MCF 10A (cell line): ENCODE measurements at places on chromosomes 4 and X. TPM values are rescaled to one million over a fixed set of nuclear protein-coding genes. Genes with fewer than 3 reads are reported as not detected.

Gene ANXA10
- total RNA-seq: not detected in 2 replicates

Gene ARMCX4
- not detected in 2 replicates for total RNA-seq

Gene SLC10A6
- total RNA-seq: not detected in 2 replicates

Gene PGAM4
- total RNA-seq: not detected in 2 replicates

DNA sequence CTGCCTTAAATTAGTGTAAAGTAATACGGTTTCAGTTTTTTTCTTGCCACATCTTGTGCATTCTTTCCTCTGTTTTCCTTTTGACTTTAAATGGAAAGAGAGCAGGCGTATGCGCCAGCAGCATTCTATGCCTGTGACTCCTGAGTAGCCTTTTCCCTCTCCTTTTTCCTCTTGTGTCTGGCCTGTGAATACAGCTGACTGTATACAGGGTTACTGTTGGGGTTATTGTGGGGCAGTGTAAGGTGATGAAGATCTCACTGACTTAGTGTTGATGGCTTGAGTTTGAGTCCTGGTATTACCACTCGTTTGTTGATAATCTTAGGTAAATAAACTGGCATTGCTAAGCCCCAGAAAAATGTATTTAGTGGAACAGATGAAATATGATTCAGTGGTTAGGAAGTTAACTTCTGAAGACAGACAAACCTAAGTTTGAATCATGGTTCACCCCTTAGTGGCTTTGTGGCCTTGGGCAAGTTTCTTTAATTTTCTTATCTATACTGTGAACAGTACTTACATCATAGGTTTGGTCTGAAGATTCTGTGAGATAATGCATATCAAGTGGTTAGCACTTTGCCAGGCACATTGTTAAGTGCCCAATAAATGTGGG lies 105.1 kb downstream of the FNIP2 start:
- DNase-seq: peak; percentile 50

- no peak for DNase-seq
Observed at GRCh38 chr4:3044870-3045819, 29.2 kb downstream of the HTT-AS start.

DNA sequence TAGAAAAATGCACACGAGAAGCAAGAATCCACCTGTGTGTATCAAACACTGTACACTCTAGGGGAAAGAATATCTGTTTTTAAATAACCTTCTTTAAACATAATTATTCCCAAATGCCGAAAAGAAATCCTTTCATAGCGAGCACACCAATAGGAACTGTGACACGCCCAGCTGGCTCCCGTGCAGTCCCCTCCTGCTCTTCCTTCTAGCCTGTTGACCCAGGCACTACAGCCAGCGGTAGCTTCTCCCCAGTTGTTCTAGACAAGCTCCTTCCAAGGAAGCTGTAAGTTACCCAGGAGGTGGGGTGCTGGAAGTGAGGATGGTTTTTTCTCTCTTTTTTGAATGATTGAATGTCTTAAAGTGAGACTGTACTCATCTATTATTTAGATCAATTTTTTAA lies 19.5 kb upstream of the NOCT start:
- DNase-seq: no peak

GRCh38 chr4:48654015-48654664 lies 125.9 kb downstream of the FRYL start:
- DNase-seq: no peak

GRCh38 chr4:129863206-129863605 lies 767.3 kb downstream of the C4orf33 start:
- no peak for DNase-seq

DNA sequence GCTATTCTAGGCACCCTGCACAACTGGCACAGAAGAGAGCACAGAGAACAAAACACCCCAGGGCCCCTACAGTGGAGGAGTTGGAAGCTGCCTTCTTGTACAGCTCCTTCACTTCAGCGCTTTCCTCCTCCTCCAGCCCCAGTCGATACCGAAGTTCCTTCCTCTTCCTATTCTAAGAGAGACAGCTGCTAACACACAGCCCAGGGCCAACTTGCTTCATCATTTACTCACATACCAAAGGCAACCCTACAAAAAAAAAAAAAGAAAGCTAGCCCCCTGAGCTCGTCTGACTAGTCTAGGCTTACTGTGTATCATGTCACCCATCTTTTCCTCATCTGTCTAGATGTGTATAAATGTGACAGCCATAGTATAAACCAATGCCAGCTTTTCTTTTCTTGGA lies 64.5 kb downstream of the MID1 start:
- DNase-seq: no peak

DNA sequence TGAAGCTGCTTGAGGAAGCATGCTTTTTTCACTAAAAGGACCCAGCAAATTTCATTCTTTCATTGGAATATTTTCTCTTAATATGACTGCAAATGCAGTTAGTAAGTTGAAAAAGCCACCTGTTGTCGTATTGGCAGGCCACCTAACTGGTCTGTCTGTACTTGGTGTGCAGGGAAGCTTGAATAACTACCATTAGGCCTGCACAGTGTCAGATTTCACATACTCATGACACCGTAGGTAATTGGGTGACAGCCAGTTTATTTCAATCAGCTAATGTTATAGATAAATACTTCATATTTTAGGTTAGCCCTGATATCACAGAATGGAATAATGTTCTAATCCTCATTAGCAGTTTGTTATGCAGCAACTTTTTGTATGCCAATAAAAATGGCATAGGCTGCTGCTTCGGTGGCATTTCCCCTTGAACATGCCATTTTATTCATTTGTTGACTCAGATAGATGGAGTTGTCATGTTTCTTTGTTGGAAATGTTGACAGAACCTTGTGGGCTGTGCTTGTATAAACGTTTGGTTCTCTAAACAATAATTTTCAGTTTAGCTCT lies 173.7 kb downstream of the RPA4 start:
- DNase-seq: no peak

DNA sequence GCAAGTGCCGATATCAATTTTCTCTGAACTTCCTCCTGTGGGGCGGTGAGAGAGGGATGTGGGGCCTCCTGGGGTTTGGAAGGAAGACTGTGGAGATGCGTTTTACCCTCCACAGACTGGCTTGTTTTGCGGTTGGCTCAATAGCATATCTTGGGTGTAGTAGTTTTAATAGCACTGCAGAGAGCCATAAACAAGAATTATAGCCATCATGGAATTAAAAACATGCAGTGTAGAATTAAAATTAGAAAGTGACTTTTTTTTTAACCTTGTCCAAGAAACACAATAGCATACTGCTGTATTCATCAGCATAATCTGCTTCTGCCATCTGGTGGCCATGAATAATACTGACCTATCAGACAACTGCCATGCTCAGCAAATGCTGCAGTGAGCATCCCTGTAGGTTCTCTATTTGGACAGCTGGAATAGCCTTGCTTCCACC lies 47.3 kb upstream of the SCML1 start:
- DNase-seq: peak; percentile 73

DNA sequence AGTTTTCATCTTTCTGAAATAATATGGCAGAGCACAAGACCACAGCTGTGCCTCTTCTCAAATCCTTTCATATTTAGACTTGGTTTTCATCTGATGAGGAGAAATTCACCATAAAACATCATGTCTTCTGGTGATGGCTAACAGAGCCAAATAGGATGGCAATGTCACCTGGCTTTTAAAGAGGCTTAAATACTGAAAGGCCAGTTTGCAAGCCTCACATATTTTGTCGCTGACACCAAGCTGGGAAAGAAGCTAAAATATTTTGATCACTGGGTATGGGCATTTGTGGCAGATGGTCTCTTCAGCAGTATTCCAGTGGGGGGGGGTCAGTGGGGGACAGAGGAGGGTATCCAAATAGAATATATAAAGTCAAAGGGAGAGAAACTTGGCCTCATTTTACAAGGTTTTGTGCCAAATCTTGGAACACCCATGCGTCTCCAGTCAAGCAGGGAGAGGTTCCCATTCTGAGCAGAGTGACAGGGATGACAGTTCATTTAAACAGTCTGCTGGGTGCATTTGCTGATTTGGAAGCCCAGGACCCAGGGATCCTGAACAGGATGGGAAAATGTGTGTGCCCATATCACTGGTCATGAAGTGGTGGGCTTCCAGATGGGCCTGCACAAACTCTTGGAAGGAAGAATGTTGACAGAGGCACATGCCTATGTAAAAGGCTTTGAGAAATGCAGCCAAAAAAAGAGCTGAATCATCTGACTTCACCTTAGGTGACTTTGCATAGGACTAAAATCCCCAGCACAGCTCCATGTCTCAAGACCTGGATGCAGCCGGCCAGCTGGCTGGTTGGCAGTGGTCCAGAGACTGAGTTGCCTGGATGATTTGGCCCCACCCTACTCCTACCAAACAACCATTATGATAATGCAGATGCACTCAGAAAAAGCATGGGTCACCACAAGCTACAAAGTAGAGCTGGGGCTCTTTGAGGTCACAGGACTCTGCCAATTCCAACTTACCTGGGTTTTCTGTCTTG lies 484.4 kb upstream of the NR3C2 start:
- peak; percentile 75 for DNase-seq

DNA sequence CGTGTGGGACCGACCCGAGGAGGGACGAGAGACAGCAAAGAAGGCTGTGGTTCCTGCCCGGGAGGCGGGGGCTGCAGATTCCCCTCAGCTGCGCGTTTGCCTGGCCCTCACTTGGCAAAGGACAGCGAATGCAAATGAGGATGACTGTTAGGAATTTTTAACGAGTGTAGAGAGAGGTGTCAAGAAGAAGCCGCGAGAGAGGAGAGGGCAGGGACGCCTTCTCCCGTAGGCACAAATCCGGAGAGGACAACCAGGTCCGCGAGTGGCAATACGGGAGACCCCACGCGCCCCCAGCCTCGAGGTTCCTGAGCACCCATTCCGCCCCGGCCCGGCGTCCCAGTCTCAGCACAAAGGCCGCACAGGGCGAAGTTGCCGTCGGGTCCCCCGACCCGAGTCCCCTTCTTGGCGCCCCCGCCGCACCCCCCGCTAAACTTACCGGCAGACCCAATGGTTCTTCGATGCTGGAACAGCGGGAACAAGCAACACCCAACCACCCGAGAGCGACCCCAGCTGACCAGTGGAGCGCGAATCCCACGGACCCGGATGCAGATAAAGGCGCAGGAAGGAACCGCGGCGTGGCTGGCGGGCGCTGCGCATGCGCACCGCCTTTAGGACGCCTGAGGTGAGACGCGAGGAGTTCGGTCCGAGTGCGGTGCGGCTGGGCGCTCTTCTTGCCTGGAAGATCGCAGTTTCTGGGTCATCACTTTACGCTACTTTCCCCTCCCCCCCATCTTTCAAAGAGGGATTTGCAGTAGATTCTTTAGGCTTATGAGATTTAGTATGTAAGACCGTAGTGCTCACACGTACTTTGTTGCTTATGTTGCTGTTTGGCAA lies at the start of gene GNPDA2:
Gene GNPDA2, minus strand, starts transcription at position 519 of the 834 bp plus-strand sequence. CDS start 4,349 bp downstream, outside the sequence.
- peak; percentile 84 for DNase-seq

- no peak for DNase-seq
Observed at GRCh38 chrX:25432396-25432795, 416.6 kb upstream of the ARX start.

GRCh38 chr4:164768516-164768915 lies 14.6 kb downstream of the SMIM31 start:
- peak; percentile 13 for DNase-seq

- DNase-seq: no peak
Observed at GRCh38 chr4:79935274-79935673, 137.8 kb downstream of the ANTXR2 start.

GRCh38 chr4:147362938-147363337 lies 118.0 kb upstream of the EDNRA start:
- peak; percentile 67 for DNase-seq

DNA sequence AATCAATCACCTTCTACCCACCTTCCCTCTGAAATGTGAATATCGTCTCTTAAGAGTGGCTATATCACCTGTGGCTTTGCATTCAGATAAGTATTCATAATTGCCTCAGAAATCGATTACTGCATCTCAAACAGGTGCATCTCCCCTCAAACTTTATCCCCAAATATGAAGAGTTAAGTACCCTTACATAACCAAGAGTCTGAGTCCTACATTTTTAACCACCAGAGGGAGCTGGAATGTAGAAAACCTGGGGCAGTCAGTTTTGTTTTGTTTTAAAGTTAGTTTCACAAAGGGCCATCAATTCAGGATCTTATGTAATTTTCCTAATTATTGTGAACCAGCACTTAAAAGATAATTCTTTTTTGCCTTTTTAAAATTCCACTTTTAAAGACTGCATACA lies 5.7 kb downstream of the TCEANC start:
- peak; percentile 79 for DNase-seq

DNA sequence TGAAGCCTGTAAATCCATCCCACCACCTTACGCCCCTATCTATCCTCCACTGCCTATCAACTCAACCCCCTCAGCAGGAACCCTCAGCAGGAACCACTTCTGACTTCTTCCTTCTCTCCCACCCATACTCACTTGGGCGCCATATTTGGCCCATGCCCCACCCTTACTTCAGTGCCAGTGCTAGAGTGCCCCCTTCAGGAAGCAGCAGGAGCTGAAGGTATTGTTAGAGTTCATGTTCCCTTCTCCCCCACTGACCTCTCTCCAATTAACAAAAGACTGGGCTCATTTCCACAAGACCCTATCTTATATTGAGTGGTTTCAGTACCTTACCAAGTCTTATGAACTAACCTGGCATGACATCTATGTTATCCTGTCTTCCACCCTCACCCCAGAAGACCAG lies 363.1 kb upstream of the SLIT2 start:
- no peak for DNase-seq

DNA sequence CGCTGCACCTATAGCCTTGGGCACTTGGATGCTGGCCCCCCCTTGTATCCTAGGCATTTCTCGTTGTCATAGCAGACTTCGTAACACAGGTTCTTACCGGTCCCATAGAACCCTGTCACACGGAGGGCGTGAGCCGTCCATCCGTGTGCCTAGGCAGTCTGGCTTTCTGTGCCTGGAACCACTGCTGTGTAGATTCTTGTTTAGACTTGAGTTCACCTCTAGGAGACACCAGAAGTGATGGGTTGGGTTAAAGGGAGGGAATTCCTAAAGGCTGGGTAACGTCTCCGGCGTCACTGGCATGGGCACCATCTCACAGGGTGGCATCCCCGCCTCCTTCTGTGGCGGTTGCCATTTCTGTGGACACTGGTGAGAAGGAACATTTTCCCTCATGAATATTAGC lies 13.5 kb upstream of the NKX1-1 start:
- DNase-seq: no peak

DNA sequence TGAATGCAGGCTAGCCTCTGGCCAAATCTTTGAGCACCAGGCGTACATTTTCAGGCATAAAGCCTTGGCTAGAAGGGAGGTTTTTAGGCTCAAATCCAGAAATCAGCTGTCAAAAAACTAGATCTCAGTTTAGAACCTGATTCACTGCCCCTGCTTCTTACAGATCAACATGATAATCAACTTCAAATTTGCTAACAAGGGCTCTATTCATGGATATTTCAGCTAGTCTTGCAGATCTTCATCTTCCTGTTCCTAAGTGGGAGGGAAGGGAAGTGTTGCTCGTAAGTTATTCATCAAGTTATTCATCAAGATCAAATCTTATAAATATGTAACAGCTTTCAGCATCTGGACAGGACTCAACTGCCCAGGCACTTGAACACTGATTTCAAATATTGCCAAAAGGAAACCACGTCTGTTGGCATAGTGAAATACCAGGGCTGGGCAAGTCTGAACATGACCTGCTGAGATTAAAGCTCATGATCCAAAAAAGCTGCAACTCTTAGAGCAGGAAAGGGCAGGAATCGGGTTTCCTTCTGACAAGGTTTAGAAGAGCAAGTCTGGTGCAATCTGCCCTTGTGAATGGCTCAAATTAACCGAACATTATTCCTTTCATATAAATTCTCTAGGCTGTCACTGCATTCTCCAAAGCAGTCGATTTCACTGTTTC lies 200.3 kb downstream of the PDGFC start:
- peak; percentile 98 for DNase-seq
